ENCODE measurements at places on chromosomes 6 and 20. TPM values are rescaled to one million over a fixed set of nuclear protein-coding genes. Genes with fewer than 3 reads are reported as not detected.

The SPEF1 gene
- 0.98 TPM for total RNA-seq

The SAPCD1 gene
- 0.74 TPM for total RNA-seq

The RBBP8NL gene
- total RNA-seq, result not detected

The GRM1 gene
- total RNA-seq, result 12.8 TPM

The CTCFL gene
- total RNA-seq, result not detected

The BTN3A1 gene
- 22.9 TPM for total RNA-seq

The ZNF165 gene
- total RNA-seq, result 0.49 TPM

The HMGCLL1 gene
- total RNA-seq, result 45.2 TPM

The BNIP5 gene
- total RNA-seq, result 0.25 TPM

The SLC22A7 gene
- total RNA-seq, result 0.25 TPM

The CRIP3 gene
- total RNA-seq, result 3.0 TPM

The MYO6 gene
- total RNA-seq, result 20.9 TPM

The LY6G5C gene
- 1.2 TPM for total RNA-seq

The SNAP25 gene
- total RNA-seq, result 113 TPM

The RRAGD gene
- total RNA-seq, result 60.2 TPM

The DLK2 gene
- total RNA-seq, result 4.4 TPM

The SRXN1 gene
- 8.9 TPM for total RNA-seq

The TNFRSF6B gene
- 0.49 TPM for total RNA-seq

The CRISP1 gene
- not detected for total RNA-seq

The METTL24 gene
- total RNA-seq, result 0.98 TPM

The PPP1R14C gene
- total RNA-seq, result 48.7 TPM

The OPRM1 gene
- total RNA-seq, result 0.98 TPM

The PPP1R3G gene
- total RNA-seq, result 1.5 TPM

The RBL1 gene
- 12.8 TPM for total RNA-seq

The POU3F2 gene
- 156 TPM for total RNA-seq

The TMEM151B gene
- total RNA-seq, result 44.5 TPM

The TGM2 gene
- total RNA-seq, result 5.7 TPM

The KIF16B gene
- 37.1 TPM for total RNA-seq

The ACSS1 gene
- 3.9 TPM for total RNA-seq

The MEP1A gene
- under 0.01 TPM for total RNA-seq

The RBM24 gene
- 26.1 TPM for total RNA-seq

The MYB gene
- total RNA-seq, result 2.5 TPM

Data from temporal lobe (tissue), 4 donors.